ENCODE measurements at places on chromosomes 16 and 17.
A peak's percentile ranks its signal among the peaks of the same experiment; 100 is the strongest.

GRCh38 chr17:57914273-57915142 lies 40.7 kb downstream of the CUEDC1 start:
- DNase-seq = no peak

- peak; percentile 55 for DNase-seq
These were observed 5.9 kb downstream of the BBS2 start for GRCh38 chr16:56513972-56514371.

- DNase-seq = no peak
These were observed 623 bp downstream of the MBTPS1 start for GRCh38 chr16:84115919-84116719.

- no peak for DNase-seq
These were observed 36.4 kb downstream of the EFCAB5 start for GRCh38 chr17:29977836-29978235.

DNA sequence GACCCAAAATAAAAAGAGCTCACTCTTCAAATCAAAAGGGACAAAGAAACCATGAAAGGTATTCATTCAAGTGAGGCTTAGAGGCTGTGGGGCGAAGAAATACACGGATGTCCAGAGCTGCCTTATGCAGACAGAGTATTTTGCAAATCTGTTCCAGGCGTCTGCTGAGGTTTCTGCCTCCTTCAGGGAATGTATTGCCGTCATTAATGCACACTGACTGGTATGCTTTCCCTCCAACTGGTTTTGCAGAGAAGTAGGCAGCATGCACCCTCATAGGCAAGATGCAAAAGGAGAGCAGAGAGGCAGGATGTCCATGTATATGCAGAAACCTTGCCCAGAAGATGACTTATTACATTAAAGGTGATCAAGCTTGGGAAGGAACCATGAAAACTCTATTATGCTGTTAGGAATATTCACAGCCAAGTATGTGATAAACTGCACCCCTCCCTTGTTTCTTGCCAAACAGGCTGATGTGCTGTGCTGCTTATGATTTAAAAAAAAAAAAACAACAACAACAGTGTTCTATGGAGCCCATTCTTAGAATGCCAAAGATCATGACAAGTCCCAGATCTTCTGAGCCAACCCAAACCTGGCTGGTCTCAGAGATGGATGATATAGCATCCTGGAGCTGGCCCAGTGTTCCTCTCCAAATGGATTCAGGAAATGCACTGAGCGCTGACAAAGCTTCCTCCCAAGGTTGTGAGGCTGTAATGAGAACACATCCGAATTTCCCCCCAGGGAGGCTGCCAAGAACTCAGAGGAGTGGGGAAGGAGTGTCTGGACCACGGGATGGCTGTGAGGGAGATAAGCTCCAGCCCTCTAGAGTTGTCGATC lies 77.6 kb upstream of the HLF start:
- DNase-seq = no peak

GRCh38 chr16:54216688-54217087 lies 69.9 kb downstream of the IRX3 start:
- DNase-seq = peak; percentile 29

DNA sequence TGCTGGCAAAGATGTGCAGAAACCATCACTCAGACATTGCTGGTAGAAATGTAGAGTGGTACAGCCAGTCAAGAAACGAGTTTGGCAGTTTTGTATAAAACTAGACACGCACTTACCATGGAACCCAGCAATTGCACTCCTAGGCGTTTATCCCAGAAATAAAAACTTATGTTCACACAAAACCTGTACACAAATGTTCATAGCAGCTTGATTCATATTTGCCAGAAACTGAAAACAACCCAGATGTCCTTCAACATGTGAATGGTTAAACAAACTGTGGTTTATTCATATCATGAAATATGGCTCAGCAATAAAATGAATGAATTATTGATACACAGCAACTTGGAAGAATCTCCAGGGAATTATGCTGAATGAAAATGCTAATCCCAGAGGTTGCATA lies 570.0 kb downstream of the CDH13 start:
- no peak for DNase-seq

GRCh38 chr17:17463821-17464220 lies 13.0 kb upstream of the MED9 start:
- DNase-seq = no peak

GRCh38 chr17:20008242-20009051 lies 712 bp upstream of the SPECC1 start:
- DNase-seq = no peak

GRCh38 chr17:27862004-27862403 lies 31.2 kb downstream of the LYRM9 start:
- no peak for DNase-seq

Data from fibroblast of the conjunctiva (primary cell).